Jurkat, Clone E6-1 (cell line): ENCODE measurements at places on chromosomes 16 and 17.

GRCh38 chr16:2086812-2087747 lies 39.3 kb downstream of the TSC2 start:
- no peak for DNase-seq

DNA sequence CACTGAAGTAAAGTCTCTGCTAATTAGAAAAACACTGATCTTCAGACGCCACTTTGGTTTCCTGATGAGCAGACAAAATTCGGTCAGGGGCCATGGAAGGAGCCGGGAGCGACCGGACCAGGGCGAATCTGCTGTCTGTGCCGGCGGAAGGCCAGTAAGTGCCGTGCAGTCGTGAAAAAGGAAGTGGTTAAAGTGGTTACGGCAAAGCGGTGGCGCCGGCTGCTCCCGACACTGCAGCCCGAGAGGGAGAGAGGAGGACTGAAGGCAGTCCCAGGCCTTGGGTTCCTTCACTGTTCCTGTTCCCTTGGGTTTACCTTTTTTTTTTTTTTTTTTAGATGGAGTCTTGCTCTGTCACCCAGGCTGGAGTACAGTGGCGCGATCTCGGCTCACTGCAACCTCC lies 17.3 kb upstream of the HEXD start:
- peak; percentile 69 for DNase-seq

- no peak for DNase-seq
These were observed 1.5 kb upstream of the NPTX1 start for GRCh38 chr17:80477647-80478478.

- DNase-seq, result no peak
These were observed 306.9 kb upstream of the CA10 start for GRCh38 chr17:52465407-52465806.

GRCh38 chr17:5598457-5598856 lies 14.1 kb upstream of the NLRP1 start:
- no peak for DNase-seq
